CD8-positive, alpha-beta memory T cell (primary cell): ENCODE measurements at places on chromosomes 12 and 14.

DNA sequence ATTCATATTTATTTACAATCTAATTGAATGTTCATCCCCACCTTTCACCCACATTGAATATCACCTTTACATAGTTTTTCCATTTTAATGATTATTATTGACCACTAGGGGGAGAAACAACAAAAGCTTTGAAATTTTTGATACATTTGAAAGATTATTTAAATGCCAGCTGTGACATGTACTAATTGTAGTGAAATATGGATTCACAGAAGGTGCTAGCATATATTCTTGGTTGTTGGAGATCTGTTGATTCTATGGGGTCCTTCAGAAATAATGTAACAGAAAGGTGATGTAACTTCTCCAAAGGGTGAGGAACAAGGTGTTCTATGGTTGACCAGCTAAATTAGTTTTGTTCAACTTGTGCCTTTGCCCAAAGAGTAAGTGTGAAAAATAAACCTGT, 22.4 kb upstream of the GPR33 start:
- DNase-seq, result no peak
- H3K4me1 ChIP-seq, result no peaks in the 10 kb centered on the region
- H3K36me3 ChIP-seq, result no peaks in the 10 kb centered on the region
- H3K27me3 ChIP-seq, result no peaks in the 10 kb centered on the region
- H3K27ac ChIP-seq, result no peak overlapping the region

- H3K36me3 ChIP-seq, result peaks cover 21% of the 10 kb centered on the region
- H3K4me3 ChIP-seq, result no peak overlapping the region
- no peak for DNase-seq
- H3K27me3 ChIP-seq, result peaks cover 27% of the 10 kb centered on the region
These were observed 6.2 kb downstream of the SHMT2 start for GRCh38 chr12:57235728-57236131.

GRCh38 chr14:53161758-53162435, 8.8 kb upstream of the DDHD1 start:
- no peak for DNase-seq
- no peaks in the 10 kb centered on the region for H3K27me3 ChIP-seq
- H3K36me3 ChIP-seq, result no peaks in the 10 kb centered on the region
- H3K4me1 ChIP-seq, result no peaks in the 10 kb centered on the region

DNA sequence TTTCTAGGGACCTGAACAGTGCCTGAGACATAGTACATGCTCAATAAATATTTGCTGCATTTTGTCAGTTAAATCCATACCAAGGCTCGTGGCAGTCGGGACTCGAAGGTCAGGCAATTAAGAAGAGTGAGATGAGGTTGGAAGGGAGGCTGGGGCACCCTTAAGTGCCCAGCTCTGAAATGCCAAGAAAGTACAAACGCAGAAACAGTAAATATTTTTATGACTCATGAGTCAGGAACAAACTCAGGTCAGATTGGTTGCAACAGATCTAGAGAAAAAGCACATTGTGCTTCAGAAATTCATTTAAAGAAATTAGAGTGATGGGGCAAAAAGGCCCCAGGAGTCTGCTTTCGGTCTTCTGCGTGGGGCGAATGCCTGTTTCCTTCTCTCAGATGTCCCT, 83.0 kb upstream of the FZD10 start:
- no peak overlapping the region for H3K27ac ChIP-seq
- no peak overlapping the region for H3K4me3 ChIP-seq
- no peak for DNase-seq
- H3K36me3 ChIP-seq, result no peaks in the 10 kb centered on the region
- H3K4me1 ChIP-seq, result no peaks in the 10 kb centered on the region
- no peaks in the 10 kb centered on the region for H3K27me3 ChIP-seq

DNA sequence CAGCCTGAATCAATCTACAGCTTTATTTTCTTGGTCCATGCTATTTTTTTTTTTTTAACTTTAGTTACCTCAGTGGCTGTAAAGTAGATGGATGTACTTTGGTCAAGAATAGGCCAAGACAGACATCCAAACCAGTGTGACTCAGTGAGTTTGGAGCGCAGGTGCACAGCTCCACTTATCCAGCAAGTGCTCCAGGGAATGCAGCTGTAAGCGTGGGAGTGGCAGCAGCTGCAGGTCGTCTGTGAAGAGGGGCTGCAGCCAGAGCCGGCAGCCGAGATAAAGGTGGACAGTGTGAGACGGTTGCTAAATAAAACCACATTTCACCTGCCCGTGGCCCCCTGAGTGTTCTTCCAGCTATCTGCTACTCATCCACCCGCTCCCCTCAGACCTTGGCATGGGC, 1018.7 kb downstream of the AACS start:
- no peak for DNase-seq
- H3K27ac ChIP-seq, result no peak overlapping the region
- no peaks in the 10 kb centered on the region for H3K36me3 ChIP-seq
- no peak overlapping the region for H3K4me3 ChIP-seq
- H3K27me3 ChIP-seq, result no peaks in the 10 kb centered on the region
- no peaks in the 10 kb centered on the region for H3K4me1 ChIP-seq

GRCh38 chr12:66304296-66304900, 2.1 kb downstream of the HELB start:
- H3K4me1 ChIP-seq, result peaks cover 44% of the 10 kb centered on the region
- peak overlapping the region; percentile 82 for H3K27ac ChIP-seq

DNA sequence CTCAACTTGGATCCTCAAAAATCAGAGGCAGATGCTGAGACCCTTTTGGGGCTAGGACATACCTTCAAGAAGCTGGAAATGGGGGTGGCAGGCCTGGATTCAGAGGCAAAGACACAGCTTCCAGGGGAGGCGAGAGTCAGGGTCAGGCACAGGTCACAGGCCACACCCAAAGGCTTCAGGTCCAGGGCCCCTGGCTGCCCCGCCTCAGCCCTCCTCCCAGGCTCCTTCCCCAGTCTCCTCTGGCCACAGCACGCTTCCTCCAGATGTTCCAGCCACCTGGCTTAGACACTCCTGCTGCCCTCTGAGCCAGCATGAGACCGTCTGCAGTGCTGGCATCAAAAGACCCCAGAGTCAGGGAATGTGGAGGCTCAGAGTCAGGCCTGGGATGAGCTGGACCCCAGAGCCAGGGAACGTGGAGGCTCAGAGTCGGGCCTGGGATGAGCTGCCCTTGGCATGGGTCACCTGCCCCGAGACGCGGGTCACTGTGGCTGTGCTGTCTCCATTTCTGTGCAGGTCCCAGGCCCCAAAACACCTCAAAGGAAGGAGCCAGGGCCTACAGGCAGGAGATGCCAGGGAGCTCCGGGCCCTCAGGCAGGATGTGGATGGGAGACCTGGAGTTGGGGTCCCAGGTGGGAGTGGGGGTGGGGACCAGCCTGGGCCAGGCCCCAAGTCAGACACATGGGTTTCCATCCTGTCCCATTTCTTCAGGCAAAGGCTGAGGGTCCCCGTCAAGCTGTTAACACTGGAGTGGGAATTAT, 58.9 kb downstream of the DIO3 start:
- no peaks in the 10 kb centered on the region for H3K36me3 ChIP-seq
- no peak overlapping the region for H3K4me3 ChIP-seq
- no peaks in the 10 kb centered on the region for H3K27me3 ChIP-seq
- no peak overlapping the region for H3K27ac ChIP-seq
- no peaks in the 10 kb centered on the region for H3K4me1 ChIP-seq
- no peak for DNase-seq

GRCh38 chr12:88238406-88238805, 96.3 kb downstream of the TMTC3 start:
- no peak for DNase-seq
- no peak overlapping the region for H3K27ac ChIP-seq
